ENCODE measurements at places on chromosomes 11 and 22.

GRCh38 chr11:101428918-101429317 is 154.9 kb downstream of the TRPC6 start:
- DNase-seq = no peak

GRCh38 chr11:18011633-18012032 is 1.2 kb downstream of the SERGEF start:
- DNase-seq = no peak

- no peak for DNase-seq
These were observed 72.9 kb upstream of the CD44 start for GRCh38 chr11:35066030-35066429.

DNA sequence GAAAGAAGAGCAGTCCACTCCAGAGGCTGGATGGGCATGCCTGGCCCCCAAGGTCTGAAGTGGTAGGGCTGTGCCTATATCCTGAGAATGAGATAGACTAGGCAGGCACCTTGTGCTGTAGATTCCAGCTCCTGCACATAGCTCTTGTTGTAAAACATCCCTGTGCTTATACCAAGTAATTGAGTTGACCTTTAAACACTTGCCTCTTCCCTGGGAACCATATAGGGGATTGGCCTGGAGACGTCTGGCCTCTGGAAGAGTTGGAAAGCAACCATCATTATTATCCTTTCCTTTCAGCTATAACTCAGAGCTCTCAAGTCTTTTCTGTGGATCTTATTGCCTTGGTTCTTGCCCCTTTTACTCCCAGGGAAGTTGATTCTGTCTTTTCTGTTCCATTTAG is 15.1 kb downstream of the LIMK2 start:
- no peak for DNase-seq

GRCh38 chr11:20036626-20037335 is 123.5 kb downstream of the DBX1 start:
- no peak for DNase-seq

DNA sequence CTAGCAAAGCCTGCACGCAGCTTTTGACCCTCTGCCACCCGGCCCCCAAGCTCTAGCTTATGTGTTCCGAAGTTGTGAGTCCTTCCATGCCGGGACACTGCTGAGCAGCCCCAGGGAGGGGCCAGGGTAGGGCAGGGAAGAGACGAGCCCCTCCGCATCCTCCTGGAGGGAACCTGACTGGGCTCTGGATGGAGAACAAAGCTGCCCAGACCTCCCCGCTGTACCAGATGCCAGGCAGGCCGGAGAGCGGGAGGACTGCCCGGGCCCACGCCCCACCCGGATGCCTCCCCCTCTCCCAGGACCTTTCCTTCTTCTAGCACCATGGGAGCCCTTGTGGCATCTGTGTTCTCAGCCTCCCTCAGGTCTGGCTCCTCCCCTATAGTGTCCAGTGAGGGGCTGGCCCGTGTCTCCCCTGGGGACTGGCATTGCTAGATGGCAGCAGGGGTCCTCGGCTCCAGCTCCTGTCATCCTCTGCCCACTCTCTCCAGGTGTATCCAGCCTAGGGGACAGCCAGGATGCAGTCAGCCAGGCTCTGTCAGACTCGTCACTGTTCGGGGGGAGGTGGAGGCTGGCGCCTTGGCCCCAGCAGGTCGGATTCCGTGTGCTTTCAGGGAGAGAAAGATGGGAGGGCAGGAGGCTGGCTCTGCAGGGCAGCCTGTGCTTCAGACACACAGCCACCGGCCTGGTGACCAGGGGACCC is 46.1 kb downstream of the ALX4 start:
- DNase-seq = no peak

DNA sequence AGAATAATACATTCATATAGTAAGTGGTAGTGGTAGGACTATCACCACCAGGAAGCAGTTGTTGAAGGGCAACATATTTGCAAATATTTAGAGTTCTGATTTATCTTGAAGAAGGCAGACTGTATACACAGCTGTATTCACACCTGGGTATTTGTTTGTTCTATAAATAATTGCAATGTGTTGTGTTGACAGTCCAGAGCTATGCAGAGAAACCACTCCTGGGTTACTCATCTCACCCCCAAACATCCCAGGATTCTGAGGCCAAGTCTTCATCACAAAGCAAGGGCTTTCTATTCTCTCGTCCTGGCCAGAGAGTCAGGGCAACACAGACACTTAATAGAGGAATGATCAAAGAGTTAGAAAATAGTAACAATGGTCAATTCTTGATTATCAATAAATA is 102.1 kb upstream of the FAT3 start:
- DNase-seq = no peak

- no peak for DNase-seq
These were observed 41.7 kb upstream of the FGF3 start for GRCh38 chr11:69860796-69861445.

DNA sequence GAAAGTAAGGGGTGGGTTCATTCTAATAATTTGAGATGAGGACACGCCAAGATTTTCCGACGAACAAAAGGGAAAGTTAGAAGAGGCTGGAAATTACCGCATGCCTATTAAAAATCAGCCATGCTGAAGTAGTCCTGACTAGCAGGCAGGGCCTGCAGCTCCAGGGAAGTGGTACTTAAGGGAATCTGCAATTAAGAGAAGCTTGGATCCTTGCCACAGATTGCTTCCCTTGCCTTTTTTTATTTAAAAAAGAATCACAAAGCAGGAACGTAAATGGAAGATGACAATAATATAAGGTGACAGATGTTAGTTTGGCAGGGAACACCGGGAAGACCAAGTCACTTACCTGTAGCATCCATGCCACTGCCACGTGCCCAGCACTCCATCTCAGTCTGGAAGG is 359.3 kb downstream of the CADM1 start:
- DNase-seq = no peak

- DNase-seq = no peak
These were observed 37.8 kb upstream of the GRAMD4 start for GRCh38 chr22:46582281-46582933.

- DNase-seq = no peak
These were observed 303.0 kb downstream of the CADM1 start for GRCh38 chr11:115201111-115201792.

GRCh38 chr22:48654492-48654891 is 1173.2 kb downstream of the BRD1 start:
- DNase-seq = no peak

GRCh38 chr11:16784097-16784496 is 45.6 kb downstream of the C11orf58 start:
- DNase-seq = no peak

GRCh38 chr11:123654566-123655081 is at the start of gene SCN3B:
Gene SCN3B (minus strand): TSS chr11:123654624. CDS start chr11:123653801, 823 bp downstream.
- DNase-seq = no peak

DNA sequence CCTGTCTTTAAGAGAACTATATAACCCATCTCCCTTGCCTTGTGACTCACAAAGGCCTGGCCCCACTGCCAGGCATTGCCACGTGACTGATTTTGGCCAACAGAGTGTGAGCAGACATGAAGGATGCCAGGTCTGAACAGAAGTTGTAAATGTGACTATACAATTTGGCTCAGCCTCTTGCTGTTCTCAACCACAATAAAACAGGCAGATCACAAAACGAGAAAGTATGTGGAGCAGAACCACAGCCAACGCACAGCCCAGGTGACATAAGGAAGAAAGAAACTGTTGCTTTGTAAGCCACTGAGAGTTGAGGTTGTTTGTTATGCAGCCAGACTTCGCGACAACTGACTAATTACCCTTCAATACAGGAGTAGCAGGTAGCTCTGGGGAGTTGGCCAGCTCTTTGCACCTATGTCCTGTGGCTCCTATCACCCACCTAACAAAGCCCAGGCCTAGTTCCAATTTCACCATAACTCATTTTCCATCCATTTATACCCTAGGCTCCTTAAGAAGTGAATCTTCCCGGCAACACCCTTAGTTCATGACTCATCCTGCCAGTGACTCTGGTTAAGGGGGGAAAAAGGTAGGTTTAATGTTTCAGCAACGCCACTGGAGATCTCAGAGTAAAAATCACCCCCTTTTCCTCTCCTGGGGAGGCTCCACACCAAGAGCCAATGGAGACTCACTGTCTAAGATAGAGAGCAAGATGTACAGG is 53.7 kb downstream of the GALNT18 start:
- no peak for DNase-seq

DNA sequence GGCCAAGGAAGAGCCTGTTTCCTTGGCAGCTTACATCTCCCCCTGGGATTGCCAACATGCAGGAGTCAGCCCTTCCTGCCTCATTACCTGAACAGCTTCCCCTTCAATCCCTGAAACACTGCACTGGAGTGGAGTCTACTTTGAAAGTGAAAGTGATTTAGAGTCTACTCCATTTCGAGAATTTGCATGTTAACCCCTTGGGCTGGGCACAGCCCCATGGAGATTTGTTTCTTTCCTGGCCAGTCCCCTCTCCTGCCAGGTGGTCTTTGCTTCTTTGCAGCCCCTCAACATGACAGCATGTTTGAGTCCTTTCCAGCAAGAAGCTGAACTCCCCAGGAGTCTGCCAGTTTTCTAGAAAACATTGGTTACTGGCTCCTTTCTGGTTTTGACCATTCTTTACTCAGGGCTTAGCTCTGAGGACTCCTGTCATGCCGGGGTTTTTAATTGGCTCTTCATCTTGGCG is 59.9 kb downstream of the TRAF6 start:
- DNase-seq = no peak

- no peak for DNase-seq
These were observed 35.9 kb upstream of the WNT7B start for GRCh38 chr22:46012881-46013281.

GRCh38 chr11:67113231-67113721 is 5.8 kb upstream of the KDM2A start:
- DNase-seq = no peak

- DNase-seq = no peak
These were observed 15.0 kb downstream of the CABP7 start for GRCh38 chr22:29734838-29735237.

GRCh38 chr11:75784085-75784478 is 15.5 kb downstream of the DGAT2 start:
- DNase-seq = no peak

DNA sequence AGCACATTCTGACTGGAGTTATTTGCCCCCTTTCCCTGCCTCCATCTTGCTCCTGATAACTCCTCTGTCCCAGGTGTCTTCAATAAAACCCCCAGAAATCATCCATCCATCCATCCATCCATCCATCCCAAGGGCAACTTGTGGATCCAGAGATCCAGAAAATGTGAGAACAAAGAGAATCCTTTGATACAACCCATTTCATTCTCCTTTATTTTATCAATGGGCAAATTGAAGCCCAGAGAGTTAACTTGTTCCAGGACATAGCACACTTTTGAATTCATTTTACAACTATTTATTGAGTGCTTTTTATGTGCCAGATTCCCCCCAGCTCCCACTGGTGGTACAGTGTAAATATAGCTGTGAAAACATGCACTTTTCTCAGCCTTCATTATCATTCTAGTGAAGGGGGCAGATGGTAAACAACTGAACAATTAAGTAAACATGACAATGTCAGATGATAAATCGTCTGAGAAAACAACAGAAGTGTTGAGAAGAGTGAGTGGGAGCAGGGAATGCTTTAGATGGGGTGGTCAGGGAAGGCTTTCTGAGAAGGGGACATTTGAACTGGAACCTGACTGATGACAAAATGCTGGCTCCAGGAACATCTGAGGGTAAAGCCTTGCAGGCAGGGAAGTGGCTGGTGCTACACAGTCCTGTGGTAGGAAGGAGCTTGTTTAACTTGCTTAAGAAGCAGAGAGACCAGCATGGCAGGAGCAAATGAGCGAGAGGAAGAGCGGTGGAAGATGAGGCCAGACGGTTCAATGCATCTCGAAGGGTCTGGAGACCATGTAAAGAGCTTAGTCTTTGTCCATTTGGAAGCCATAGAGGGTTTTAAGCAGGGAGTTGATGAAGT is 80.0 kb upstream of the TIMP3 start:
- no peak for DNase-seq

DNA sequence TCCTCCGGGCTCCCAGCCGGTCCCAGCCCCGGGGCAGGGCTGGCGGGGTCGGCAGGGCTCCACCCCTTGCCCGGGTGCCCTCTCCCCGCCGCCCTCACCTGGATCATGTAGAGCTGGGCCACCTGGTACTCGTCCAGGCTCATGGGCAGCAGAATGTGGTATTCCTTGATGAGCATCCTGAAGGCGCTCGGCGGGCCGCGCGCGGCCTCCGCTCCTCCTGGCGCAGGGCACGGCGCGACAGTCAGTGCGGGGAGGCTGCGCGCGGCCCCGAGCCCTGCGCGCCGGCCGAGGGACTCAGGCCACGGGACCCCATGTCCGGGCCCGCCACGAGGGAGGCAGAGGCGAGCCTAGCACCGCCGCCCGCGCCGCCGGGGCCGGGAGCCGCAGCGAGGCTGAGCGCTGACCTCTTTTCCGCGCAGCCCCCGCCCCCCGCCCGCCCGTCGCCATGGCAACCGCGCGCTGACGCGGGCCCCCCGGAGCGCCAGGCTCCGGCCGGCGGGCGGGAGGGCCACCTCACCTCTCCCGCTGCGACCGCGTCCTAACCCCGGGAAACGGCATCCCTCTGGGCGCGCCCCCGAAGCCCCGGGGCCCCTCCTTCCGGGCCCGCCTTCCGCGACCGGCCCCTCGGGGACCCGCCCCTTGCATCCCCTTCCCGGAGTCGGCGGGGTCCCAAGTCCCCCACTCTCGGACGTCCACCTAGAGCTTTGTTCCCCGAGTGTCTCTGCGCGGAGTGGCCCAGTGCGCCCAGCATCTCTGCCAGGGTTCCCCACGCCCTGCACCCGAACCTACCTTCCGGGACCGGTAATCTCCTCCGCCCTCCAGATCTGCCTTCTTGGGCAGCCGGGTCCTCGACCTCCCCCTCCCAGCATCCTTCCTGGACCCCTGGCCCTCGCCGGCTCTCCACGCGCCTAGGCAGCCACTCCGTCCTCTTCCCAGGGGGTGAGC is 886 bp downstream of the PITPNM1 start:
- peak; percentile 40 for DNase-seq

DNA sequence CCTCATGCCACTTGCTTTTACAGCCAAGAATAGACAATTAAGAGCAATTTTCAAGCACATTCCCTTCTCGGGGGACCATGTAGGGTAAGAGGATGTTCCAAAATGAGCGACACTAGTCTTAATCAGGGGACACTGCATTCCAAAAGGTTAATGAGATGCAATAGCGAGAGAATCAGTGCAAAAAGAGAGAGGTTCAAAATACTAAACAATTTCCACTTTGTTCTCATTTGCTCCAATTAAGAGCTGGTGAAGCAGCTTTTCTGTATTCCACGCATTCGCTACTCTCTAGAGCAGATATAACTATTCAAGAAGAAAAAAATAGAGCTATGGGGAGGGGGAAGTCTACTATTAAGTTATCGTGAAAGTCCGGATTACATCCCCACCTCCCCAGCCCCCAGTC is 811 bp downstream of the LRRC4C start:
- no peak for DNase-seq

DNA sequence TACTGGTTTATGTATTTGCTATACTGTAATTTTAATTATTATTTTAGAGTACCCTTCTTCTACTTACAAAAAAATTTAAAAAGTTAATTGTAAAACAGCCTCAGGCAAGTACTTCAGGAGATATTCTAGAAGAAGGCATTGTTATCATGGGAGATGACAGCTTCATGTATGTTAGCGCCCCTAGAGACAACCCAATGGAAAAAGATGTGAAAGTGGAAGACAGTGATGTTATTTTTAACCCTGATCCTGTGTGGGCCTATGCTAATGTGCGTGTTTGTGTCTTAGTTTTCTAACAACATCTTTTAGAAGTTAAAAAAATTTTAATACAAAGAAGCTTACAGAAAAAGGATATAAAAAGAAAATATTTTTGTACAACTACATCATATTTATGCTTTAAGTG is 205.0 kb downstream of the FAM76B start:
- DNase-seq = no peak

Data from DND-41 (cell line).